HTR-8/SVneo (cell line): ENCODE measurements at places on chromosomes 6 and 20.

DNA sequence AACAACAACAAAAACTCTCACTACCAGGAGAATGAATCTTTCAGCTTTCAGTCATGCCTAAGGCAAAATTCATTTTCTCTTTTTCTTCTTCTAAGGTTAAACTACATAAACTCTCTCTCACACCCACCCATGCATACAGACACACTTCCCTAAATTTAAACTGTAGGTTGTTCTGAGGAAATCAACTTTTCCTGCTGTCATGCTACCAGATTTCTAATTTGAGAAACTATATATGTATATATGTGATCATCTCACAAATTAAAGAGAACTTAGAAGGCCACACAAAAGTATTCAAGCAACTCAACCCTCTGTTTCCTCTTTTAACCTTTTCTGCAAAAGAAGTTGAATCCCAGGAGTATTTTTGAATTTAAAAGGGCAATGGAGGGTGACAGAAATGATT, 532.5 kb downstream of the KIF16B start:
- DNase-seq = no peak

- DNase-seq = no peak
Measured at GRCh38 chr20:33995053-33995831, 1.5 kb downstream of the RALY start.

GRCh38 chr6:18390476-18390875, 3.3 kb downstream of the RNF144B start:
- no peak for DNase-seq

GRCh38 chr6:47483516-47483852, 5.9 kb downstream of the CD2AP start:
- DNase-seq = no peak

DNA sequence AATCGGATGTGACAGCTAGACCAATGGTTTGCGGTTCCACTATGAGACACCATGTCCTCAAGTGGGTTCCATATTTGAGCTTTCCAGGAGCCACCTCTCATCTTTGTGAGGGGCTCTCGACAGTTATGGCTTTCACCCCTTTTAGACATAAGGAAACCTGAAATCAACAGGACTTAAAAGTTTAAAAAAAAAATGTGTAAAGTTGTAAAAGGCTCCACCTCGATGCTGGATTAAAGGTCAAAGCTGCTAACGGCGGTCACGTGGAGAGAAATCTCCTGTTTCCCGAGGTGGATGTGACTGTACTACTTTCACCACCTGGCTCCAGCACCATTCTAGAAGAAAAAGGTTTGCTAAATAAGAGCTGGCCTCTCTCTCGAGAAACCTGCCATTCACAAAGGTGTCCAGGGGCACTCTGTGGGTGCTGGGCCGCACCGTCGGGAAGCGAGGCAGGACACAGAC, 542 bp downstream of the ATP5F1E start:
- no peak for DNase-seq

DNA sequence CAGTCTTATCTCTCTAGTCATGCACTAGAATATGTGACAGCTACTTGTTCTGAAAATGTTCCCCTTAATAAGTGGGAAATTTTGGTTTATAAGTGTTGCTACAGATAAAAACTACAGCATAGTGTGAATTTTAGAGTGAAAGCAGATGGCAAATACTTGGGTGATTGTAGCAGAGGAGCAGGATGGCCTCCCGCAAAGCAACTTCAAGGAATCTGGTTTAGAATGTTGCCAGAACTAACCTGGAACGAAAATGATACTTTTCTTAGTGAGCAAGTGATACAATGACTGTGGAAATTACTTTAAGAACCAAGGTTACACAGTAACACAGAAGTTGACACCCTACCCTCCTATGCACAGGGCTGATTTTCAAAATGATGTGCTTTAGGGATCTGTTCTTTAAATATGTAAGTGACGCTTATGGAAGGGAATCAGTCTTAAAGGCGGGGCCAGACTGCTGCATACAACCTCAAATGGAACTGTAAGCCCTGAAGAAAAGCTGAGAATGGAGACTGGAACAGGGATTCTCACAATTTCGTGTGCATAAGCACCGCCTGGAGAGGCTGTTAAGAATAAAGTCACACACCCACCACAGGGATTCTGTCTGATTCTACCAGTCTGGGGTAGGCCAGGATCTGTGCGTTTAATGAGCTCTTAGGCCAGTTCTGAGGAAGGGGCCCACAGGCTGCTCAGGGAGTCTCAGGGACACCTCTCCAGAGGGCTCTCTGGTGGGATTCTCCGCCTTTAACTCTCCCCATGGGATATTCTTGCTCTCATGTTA, 97.9 kb downstream of the FYN start:
- no peak for DNase-seq

GRCh38 chr20:48603819-48604405, 223.9 kb downstream of the PREX1 start:
- DNase-seq = no peak

DNA sequence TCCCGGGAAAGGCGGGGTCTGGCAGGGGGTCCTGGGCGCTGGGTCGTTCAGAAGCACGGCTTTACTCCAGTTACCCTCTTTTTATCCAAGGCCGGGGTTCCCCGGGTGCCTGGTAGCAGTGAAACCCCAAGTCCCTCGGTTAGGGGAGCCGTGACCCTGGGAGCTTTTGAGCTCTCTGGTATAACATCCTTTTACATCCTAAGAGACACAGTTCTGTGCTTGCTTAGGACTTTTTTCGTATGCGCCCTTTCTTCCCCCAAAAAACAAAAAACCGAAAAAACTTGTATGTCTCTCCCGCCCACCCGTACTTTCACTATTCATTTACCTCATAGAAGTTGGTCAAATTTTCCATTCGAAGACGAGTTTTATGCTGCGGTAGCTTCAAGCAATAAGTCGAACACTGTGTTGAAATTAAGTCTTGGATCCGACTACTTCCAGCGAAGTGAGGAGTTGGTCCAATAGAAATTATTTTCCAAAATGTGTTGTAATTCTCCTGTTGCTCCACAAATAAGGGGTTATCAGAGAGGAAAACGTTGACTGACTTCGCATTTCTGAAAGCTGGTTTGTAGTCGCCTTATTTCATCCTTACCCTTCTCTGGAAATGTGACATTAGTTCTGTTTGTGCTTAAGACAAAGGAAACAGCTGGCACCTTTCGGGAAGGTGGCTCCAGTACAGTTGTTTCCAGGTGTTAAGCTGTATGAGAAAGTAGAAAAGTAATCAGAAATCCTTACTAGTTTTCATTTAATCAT, 816 bp upstream of the MAN1A1 start:
- DNase-seq = no peak

- DNase-seq = no peak
Measured at GRCh38 chr20:35273449-35274171, 4.3 kb downstream of the MMP24OS start.

GRCh38 chr20:53819973-53820451, 226.4 kb upstream of the ZNF217 start:
- no peak for DNase-seq

- DNase-seq = no peak
Measured at GRCh38 chr20:20078041-20078440, 25.7 kb downstream of the CFAP61 start.

- DNase-seq = no peak
Measured at GRCh38 chr20:54346276-54346675, 129.1 kb upstream of the DOK5 start.

DNA sequence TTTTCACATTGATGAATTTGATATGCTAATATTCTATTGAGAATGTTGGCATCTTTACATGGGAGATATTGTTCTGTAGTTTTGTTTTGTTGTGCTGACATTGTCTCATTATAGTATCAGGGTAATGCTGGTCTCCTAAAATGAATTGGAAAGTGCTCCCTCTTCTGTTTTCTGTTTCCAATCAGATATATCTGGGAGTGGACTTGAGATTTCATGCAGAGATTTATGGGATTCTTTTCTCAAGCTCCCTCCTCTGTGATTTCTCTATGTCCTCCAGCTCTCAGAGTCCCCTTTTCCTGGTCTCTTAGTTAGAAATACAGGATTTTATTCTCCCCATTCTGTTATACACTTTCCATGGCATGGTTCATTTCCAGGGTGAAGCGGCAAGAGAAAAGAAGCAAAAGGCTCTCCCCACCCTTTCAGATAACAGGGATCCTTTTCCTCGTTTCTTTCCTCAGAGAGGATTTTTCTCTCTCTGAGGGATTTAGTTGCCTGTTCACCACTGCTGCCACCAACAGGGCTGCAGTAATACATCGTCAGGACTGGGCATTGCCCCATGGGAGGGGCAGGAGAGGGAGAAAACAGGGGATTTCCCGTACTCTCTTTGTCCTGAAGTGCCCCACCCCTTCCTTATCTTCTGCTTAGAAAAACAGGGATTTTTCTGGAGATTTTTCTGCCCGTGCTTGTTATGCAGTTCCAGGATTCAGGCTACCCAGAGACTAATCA, 59.3 kb upstream of the STMND1 start:
- DNase-seq = peak; percentile 63

DNA sequence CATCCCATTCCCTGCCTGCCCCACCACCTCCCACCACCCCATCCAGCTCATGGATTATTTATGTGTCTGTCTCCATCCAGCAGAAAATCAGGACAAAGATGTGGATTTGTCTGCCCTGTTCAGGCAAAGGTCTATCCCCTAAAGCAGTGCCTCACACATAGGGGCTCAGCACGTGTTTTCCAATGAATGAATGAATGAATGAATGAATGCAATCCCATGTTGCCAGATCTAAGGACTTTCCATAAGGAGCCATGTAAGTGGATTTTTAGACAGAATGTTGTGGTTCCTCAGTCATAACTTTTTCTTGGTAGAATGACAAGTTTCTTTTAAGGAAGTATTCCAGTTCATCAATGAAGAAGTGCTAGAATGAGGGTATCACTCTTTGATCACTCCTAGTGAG, 133.7 kb downstream of the RNASET2 start:
- DNase-seq = no peak

- no peak for DNase-seq
Measured at GRCh38 chr20:44029848-44030230, 115.2 kb downstream of the TOX2 start.

- DNase-seq = peak; percentile 94
Measured at GRCh38 chr20:58308680-58309527, 611 bp upstream of the RAB22A start.

DNA sequence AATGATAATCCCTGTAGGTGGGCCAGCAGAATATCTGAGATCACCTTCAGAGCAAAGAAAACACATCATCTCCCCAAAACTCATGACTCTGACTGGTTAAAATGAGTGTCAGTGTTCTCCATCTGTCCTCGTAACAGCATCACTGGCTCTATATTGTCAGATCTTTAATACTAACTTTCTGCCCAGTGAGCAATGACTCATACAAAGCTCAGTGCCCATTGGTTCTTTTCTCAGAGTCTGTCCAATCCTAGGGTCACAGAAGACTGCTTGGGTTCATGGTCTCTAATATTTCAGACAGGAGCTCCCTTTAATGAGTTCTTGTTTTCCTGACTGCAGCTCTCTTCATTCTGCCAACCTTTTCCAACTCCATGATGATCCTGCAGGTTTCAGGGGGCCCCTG, 36.4 kb downstream of the HLA-DPB1 start:
- DNase-seq = peak; percentile 72

- no peak for DNase-seq
Measured at GRCh38 chr6:4707011-4707410, 69.2 kb upstream of the CDYL start.

- DNase-seq = no peak
Measured at GRCh38 chr20:20393207-20394120, 25.6 kb downstream of the INSM1 start.

DNA sequence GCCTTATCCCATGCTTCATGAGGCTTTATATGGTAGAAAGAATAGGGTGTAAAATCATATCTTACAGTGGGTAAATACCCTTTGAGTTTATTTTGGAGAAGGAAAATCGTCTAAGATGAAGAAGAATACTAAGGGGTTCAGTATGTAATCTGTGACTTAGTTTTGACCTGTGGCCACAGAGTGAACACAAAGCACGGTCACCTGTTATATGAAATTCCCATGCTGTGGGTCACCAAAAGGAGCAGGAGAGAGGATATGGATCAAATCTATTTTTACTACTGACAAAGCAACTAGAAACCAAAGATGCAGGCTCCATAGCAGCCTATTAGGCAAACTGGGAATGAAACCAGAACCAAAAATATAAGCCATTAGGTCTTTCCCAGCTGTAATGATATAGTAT, 3.6 kb upstream of the HAO1 start:
- no peak for DNase-seq
